ENCODE measurements at places on chromosomes 7 and 10.

DNA sequence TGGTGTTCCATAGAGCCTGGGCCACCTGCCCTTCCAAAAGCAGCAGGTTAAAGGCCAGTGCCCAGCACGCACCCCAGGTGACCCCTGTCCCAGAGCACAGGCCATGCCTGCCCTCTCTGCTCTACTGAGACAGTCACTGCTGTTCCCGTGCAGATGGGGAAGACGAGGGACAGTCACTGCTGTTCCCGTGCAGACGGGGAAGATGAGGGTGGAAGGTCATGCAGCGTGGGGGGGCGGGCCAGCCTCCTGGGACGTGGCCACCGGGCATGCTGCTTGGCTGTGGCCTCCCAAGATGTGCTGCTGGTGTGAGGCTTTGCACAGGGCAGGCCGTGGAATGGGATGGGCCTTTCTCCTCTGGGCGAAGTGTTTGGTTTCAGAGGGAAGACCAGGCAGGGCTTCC lies 18.4 kb downstream of the LRRC27 start:
- DNase-seq: no peak

- DNase-seq: no peak
Measured at GRCh38 chr10:74035303-74035702, 37.4 kb downstream of the VCL start.

GRCh38 chr7:17022920-17023319 lies 141.1 kb upstream of the AGR3 start:
- no peak for DNase-seq

GRCh38 chr10:74669210-74669609 lies 157.2 kb upstream of the KAT6B start:
- DNase-seq: no peak

GRCh38 chr7:55128693-55129394 lies 110.0 kb downstream of the EGFR start:
- no peak for DNase-seq

GRCh38 chr10:117616179-117616578 lies 73.6 kb downstream of the EMX2 start:
- DNase-seq: no peak

- DNase-seq: no peak
Measured at GRCh38 chr10:3428826-3429225, 256.2 kb upstream of the PITRM1 start.

GRCh38 chr10:92387289-92387940 lies 96.4 kb downstream of the MARCHF5 start:
- DNase-seq: no peak

DNA sequence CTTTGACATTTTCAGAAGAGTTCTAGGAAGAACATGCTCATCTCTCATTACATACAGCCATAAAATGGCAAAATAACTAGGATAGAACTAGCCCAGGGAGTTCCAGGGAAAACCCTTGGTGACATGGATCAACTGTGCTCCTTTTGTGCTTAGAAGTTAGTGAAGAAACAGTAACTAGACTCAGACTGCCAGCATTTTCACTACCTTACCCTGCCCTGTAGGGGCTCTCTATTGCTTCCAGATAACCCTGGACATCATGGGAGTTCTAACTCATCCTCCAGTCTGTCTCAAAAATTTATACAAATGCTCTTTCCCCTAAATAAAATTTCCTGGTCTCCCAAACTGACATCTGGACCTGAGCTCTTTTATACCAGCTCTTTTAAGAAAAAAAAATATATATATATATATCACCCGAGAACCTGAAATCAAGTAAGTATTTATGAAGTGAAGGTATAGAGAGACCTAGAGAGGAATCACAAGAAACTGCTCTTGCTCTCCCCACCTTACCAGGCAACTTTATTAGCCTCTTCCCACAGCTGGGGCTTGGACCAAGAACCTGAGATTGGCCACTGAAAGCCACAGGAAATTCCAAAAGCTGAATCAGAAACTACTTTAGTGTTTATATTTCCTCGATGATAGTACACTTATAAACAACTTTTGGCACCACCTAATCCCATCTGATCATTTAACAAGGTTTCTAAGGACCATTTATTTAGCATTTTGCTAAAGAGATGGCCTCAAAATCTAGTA lies 101.4 kb downstream of the RELN start:
- DNase-seq: no peak

DNA sequence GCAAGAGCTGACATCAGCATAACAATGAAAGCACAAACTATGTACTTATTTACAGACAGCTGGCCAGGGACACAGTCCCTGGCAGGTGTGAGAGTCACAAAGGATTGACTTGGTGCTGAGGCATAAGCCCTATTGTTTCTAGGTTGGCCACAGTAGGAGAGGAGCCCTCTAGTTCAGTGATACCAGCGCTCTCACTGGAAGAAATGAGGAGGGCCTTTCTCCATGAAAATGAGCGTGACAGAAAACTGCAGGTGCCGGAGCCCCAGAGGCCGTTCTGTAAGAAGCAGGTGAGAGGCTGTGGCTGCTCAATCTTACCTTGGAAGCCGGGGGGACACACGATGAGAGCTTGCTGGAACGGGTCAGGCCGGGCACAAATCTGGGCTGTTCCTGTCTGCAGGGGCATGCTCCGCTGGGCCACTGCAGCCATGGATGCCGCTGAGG lies 90.5 kb downstream of the CLEC2L start:
- DNase-seq: no peak

DNA sequence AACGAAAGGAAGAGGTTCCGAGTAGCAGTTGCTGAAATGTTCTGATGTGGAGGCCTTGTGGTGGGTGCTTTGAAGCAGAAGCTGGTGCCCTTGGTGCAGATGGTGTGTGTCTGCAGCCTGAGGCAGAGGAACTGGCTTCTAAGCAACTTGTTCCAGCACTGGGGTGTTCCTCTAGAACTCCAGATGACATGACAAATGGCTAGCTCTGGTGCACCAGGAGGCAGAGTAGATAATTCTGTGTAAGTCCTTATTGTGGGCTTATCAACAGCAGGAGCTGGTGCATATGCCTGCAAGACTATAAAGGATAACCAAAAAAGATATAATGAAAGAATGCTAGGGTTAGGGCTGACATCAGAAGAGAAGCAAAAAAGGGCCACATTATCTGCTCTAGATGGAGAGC lies 76.5 kb downstream of the ARL5B start:
- DNase-seq: no peak

- DNase-seq: no peak
Measured at GRCh38 chr10:42476101-42476500, 162.3 kb downstream of the ZNF33B start.

- DNase-seq: no peak
Measured at GRCh38 chr10:114881417-114881816, 56.6 kb upstream of the TRUB1 start.

DNA sequence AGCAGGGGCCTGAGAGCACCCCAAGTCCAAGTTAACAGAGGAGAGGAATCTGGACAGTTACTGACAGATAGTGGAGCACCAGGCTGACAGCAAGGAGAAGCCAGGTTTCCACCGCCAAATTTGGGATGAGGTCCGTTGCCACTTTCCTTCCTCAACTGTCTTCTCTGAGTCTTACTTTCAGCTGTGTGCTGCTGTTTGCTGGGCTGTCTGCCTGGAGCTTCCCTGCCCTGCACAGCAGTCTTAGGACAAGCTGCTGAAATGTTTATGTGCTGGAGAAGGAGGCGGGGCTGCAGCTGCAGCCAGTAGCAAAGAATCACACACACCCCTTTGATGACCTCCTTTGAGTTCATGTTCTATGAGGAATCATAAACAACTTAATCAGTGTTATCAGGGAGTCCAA lies 17.4 kb upstream of the CYP3A7 start:
- DNase-seq: no peak

DNA sequence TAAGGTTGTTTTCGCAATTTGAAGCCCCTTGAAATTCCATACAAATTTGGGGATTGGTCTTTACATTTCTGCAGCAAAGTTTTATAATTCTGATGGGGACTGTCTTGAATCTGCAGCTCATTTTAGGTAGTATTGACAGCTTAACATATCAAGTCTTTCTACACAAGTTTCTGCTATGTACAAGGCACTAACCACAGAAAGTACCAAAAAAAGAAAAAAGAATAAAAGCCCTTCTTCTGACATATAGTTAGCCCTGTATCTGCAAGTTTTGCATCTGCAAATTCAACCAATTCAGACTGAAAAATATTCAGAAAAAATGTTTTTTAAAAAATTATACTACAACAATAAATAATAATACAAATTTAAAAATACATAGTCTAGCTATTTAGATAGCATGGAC lies 15.3 kb downstream of the POT1 start:
- no peak for DNase-seq

DNA sequence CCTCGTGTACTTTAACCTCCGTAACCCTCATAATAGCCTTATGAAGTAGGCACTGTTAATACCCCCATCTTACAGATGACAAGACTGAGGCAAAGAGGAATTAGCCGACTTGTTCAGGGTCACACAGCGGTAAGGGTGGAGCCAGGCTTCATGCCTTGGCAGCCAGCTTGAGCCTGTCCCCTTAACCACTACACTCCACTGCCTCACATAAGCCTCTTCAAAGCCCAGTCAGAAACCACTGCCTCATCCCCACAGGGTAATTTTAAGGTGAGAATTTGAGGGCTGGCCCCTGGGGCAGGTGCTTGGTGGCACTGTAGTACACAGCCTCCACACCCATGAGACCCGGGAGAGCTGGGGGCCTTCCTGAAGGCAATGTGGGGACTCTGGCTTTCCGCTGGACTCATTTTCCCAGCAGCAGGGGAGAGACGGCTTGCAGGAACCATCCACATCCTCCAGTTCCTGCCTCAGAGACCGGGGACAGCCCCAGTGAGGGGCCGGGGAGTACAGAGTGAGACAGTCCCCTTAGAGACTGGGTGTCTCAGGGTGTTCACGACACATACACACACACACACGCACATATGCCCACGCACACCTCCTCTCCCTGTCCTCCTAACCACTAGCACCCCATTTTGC lies 7.6 kb upstream of the C10orf105 start:
- DNase-seq: peak; percentile 55

DNA sequence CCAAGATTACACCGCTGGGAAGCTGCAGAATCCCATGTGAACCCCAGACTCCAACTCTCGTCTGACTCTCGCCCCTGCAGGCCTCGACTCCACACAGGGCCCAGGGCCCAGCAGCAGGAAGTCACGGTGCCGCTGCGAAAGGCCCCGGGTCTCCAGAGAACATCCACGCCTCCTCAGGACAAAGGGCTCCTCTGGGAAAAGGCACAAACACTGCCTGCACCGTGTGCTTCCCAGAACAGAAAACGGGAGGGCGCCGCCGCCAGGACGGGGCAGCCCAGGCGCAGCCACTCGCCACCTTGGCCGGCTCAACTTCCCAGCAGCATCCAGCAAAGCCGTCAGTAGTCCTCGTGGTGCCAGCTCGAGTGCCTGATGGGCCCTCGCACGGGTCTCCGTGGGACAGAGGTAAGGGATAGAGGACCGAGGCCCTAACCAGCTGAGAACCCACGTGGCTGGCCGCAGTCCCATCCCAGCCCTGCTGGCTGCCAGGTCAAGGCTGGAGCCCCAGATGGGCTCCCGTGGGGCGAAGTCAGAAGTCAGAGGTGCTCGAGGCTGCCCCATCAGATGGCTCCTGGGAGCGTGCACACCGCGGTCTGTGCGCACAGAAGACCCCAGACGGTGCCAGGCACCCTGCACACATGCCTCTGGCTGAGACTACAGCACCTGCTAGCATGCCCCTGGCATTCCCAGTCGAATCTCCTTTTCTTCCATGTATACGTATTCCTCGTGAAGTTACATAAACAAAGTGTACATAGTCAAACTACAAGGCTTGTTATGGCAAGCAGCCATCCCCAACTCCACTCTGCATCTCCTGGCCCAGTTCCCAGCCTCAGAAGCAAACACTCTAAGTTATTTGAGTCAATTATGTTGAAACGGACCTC lies 60.2 kb downstream of the MAD1L1 start:
- no peak for DNase-seq

- DNase-seq: no peak
Measured at GRCh38 chr10:119358567-119358966, 151.2 kb downstream of the GRK5 start.

- DNase-seq: no peak
Measured at GRCh38 chr7:151599401-151600227, 79.9 kb upstream of the RHEB start.

DNA sequence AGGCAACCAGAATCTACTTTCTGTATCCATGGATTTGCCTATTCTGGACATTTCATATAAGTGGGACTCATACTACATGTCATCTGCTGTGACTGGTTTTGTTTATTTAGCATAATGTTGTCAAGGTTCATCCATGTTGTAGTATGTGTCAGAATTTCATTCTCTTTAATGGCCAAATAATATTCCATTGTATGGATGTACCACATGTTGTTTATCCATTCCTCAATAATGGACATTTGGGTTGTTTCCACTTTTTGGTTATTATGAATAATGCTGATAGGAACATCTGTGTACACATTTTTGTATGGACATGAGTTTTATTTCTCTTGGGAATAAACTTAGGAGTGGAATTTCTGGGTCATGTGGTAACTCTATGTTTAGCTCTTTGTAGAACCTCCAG lies 133.7 kb downstream of the CREB5 start:
- DNase-seq: no peak

GRCh38 chr7:150846291-150847115 lies 5.8 kb upstream of the AOC1 start:
- no peak for DNase-seq

- no peak for DNase-seq
Measured at GRCh38 chr10:99610221-99610620, 10.0 kb downstream of the SLC25A28 start.

DNA sequence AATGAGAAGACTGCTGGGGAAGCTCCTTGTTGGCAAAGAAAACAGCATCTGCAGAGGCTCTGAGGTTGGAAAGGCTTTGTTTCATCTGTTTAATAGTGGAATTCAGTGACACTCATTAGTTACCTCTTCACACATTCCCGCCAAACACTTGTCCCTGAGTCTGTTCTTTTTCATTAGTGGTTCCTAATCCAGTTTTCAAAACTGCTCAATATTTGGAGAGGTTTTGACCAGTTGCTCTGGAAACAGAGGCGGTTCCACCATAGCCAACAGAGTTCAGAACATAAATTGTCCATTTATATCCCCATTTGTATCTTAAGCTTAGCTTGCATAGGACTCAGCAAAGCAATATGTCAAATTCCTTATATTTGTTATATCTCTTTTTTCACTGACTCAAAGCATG lies 754.6 kb downstream of the AUTS2 start:
- DNase-seq: no peak

DNA sequence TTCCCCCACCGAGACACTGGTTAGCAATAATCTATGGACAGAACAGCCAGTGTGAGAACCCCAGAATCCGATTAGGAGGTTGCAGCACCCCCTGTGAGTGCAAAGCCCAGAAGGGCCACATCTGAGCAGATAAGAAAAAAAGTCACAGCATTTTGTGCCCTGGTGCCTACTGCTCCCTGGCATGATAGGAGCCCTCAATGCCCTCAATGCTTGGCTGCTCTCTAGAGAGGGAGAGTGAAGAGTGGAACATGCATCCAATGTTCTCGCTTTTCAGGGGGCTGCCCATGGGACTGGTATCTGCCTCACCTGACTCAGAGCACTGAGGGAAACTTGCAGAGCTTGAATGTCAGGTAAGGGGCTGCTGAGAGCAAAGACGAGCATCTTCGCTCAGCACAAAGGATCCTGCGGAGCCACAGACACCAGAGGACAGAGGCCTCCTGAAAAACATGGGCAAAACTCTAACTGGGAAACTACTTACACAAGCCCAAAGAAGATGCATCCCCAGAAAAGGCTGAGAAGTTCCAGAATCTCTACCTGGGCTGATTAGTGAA lies 98.0 kb upstream of the FAM20C start:
- DNase-seq: no peak
